Sigmoid colon (tissue), 7 donors: ENCODE measurements at places on chromosomes 5 and 9. TPM values are rescaled to one million over a fixed set of nuclear protein-coding genes. Genes with fewer than 3 reads are reported as not detected.

PCDHB3 gene
- total RNA-seq, result 1.8 TPM

GRCh38 chr5:1081519-1081918 lies 30.3 kb downstream of the SLC12A7 start:
- H3K36me3 ChIP-seq, result peaks cover 42% of the 10 kb centered on the region
- no peaks in the 10 kb centered on the region for H3K27me3 ChIP-seq
- no peak overlapping the region for H3K4me3 ChIP-seq
- no peak overlapping the region for H3K27ac ChIP-seq
- no peaks in the 10 kb centered on the region for H3K4me1 ChIP-seq

DNA sequence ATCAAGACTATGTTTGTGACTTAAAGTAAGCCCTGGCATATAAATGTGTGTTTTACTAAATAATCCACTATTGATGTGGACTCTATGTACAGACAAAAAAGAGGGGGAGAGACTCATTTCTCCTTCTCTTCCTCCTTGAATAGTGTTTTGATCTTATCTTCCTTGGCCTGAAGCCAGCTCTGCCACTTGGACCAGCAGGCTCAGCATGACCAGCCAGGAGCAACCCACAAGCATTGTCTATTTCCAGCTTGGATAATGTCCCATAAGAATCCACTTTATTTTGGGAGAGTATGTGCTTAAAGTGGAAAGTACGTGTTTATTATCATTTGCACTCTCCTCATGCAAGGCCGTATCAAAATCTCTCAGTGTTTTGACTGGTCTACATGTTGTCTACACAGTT lies 23.8 kb upstream of the SLC46A2 start:
- H3K27me3 ChIP-seq, result no peaks in the 10 kb centered on the region
- H3K4me1 ChIP-seq, result no peaks in the 10 kb centered on the region
- H3K27ac ChIP-seq, result no peak overlapping the region
- DNase-seq, result no peak

GRCh38 chr9:131992906-131993657 lies 86.6 kb downstream of the MED27 start:
- H3K36me3 ChIP-seq, result peaks cover 7% of the 10 kb centered on the region
- no peaks in the 10 kb centered on the region for H3K27me3 ChIP-seq
- DNase-seq, result no peak
- H3K4me3 ChIP-seq, result no peak overlapping the region

- no peak overlapping the region for H3K27ac ChIP-seq
- no peaks in the 10 kb centered on the region for H3K36me3 ChIP-seq
- no peak for DNase-seq
- no peaks in the 10 kb centered on the region for H3K4me1 ChIP-seq
- H3K27me3 ChIP-seq, result no peaks in the 10 kb centered on the region
Measured at GRCh38 chr5:174970502-174970901, 246.1 kb downstream of the MSX2 start.

DNA sequence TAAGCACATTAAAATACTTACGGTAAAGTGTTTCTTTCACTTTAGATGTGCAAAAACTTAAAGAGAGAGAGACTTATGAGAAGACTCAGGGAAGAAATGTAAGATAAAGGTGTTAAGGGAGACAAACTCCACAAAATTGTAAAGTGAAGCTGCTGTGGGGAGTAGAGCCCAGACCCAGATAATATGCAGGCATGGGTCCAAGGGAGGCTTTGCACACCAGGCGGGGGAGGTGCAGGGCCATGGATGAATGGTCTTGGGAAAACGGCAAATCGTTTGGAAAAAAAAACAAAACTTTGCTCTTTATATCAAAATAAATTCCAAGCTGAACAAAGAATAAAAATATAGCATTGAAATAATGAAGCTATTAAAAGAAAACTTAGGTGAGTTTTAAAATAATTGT lies 9.1 kb downstream of the SYK start:
- no peak overlapping the region for H3K27ac ChIP-seq
- H3K27me3 ChIP-seq, result no peaks in the 10 kb centered on the region
- no peak for DNase-seq

IL3 gene
- not detected for total RNA-seq

DAB2 gene
- 61.7 TPM for total RNA-seq

DNA sequence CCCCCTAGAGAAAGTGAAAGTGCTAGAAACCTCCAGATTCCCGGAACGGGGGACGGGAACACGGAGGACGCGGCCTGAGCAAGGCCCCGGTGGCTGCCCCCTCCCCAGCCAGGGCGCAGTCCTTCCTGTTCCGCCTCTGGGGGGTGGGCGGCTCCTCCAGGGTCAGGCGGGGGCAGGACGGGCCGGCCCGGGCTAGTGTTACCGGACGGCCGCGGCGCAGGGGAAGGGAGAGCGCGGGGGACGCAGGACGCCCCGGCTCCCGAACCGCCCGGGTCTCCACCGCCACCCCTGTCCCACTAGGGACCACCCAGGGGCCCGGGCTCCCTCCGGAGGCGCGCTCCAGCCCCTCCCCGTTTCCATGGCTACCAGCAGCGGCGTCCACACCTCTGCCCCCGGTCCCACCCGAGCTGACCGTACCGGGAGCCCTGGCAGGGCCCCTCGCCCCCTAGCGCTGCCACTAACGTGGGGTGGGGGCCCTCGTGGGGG lies 579 bp downstream of the SLC12A7 start:
- H3K27ac ChIP-seq, result peak overlapping the region; percentile 81
- H3K36me3 ChIP-seq, result no peaks in the 10 kb centered on the region
- H3K27me3 ChIP-seq, result no peaks in the 10 kb centered on the region
- peak overlapping the region; percentile 84 for H3K4me3 ChIP-seq
- DNase-seq, result no peak
- H3K4me1 ChIP-seq, result peaks cover 21% of the 10 kb centered on the region

NMRK1 gene
- 14.3 TPM for total RNA-seq

DNA sequence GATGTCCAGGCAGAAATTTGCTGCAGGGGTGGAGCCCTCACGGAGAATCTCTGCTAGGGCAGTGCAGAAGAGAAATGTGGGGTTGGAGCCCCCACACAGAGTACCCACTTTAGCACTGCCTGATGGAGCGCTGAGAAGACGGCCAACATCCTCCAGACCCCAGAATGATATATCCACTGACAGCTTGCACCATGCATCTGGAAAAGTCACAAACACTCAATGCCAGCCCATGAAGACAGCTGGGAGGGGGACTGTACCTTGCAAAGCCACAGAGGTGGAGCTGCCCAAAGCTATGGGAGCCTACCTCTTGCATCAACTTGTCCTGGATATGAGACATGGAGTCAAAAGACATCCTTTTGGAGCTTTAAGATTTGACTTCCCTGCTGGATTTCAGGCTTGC lies 426.3 kb upstream of the FAM174A start:
- no peak overlapping the region for H3K27ac ChIP-seq
- no peak for DNase-seq
